T-helper 1 cell (primary cell): ENCODE measurements at places on chromosomes 5 and 9.

DNA sequence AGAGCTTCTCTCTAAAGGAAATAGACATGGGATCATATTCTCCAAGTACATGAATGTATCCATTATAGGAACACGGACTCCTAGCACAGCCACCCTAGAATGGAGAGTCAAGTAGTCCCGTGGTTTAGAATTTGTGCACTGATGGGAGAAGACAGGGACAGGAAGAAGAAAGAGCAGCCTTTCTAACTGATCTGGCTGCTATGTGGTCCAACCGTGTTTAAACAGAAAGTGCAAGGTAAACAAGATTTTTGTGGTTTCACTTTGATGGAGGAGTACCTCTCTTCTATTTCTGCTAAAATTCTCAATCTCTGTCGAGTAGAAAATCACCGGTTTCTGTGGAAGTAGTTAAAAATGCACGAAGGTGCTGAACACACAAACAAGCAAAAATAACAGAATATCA, 171.3 kb downstream of the ST8SIA4 start:
- DNase-seq = peak; percentile 75

GRCh38 chr9:78316166-78316892, 19.4 kb downstream of the PSAT1 start:
- DNase-seq = no peak

DNA sequence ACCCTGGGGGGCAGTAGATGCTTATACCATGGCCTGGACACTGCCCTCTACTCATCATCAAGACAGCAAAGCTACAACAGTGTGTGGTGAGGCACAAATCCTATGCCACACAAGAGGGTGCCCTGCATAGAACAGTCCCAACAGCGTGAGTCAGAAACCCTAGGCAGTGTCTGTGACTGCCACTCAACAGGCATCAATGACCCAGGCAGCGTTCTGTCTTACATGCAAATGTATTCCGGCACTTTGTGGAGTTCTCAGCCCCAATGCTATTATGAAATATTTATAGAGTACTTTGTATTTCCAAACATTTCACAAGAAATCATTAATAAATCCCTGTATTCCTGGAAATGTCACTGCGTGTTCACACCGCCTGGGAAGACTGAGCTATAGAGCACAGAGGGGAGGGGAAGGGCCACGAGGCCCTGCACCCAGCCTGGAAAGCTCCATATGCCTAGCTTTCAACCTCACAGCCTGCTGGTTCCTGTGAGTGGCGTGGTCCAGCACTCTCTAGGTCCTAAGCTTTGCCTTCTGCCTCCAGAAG, 77.7 kb downstream of the NIPSNAP3B start:
- DNase-seq = no peak

DNA sequence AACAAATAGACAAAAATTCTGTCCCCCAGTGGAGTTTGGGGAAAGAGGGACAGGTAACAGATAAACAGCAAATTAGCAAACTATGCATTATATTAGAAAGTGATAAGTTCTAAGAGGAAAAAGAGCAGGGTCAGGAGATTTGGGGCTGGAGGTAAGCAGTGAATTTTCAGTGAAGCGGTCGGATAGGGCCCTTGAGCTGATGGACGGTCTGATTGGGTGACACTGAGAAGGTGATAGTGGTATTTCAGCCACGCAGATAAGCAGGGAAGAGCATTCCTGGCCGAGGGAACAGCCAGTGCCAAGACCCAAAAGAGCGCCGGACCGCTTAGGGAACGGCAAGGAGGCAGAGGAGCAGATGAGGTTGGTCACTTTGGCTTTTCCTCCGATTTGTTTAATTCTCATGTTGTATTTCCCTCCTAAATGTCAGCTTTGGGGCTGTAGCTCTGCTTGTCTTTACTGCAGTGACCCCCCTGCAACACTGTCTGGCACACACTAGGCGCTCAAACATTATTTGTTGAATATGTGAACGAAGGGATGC, 1.1 kb upstream of the PTPN3 start:
- no peak for DNase-seq

- DNase-seq = no peak
These were observed 30.6 kb downstream of the EDIL3 start for GRCh38 chr5:84354101-84354500.

- DNase-seq = no peak
These were observed 46.3 kb downstream of the AOPEP start for GRCh38 chr9:94772639-94773303.

DNA sequence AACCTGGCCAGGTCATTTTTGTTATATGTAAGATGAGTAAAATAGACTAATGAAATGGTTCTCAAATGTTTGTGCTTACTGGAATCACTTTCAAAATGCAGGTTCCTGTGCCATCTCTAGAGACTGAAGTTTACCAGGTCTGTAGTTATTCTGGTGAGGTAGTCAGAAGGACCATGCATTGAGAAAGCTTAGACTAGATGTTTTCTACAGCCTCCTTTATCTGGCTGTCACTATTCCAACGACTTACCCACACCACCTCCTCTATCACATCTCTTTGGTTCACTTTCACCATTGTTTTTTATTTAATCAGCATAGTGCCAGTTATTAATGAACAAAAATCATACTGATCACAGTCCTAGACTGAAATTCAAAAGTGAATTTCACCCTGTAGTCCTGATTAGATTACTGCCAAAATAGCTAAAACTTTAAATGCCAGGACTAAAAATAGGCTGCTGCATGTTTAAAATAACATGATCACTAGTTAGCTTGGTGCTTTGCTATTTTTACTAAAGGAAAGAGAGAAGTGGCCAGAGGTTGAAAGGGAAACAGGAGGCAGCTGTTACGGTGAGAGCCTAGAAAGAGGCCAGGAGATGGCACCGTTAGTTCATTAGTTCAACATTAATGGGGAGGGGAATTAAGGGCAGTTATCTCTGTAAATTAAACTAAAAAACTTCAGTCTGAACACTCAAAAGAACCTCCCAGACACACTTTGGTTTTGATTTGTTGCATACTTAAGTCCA, 13.9 kb upstream of the FNIP1 start:
- no peak for DNase-seq

DNA sequence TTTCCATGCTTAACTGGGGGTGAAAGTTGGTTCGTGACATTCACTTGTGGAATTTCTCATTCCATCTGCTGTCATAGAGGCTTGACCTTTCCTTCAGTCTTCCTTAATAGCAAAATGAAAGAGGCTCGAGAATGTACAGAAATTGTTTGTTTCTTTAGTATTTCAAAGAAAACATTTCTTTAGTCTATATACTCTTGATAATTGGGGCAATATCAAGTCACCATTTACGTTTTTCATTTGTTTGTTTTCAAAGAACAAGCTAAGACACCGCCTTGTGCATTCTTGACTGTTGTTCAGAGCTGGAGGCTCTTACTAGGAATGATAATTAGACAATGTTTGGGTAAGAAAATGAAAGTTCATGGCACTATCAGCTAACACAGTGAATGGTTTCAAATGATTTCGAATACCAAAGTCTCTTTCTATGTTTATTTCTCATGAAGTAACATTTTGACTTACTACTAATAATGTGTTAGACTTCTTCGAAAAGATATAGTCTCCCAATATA, 835.4 kb downstream of the SEMA5A start:
- DNase-seq = no peak

GRCh38 chr9:110623462-110624025, 44.0 kb upstream of the SVEP1 start:
- peak; percentile 25 for DNase-seq

DNA sequence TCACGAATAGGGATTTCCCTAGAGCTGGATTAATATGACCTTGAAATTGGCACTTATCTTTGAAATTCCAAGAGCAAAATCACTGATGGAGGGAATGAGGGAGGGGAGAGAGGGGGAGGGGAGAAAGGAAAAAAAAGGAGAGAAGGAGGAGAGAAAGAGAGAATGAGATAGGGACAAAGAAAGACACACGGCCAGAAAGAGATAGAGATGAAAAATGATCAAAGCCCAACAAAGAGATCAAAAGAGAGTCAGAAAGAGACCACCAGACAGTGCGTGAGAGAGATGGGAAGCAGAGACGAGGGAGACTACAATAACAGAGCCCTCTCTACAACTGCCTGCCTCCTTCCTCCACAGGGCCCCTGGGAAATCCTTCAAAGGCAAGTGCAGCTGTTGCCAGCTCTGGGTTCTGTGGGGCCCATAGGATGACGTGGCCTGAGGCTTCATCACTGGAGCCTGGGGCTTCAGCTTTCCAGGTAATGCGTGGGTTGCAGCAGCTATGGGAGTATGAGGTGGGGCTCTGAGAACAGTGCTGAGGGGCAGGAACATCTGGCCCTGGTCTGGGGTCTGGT, 58.3 kb upstream of the SHB start:
- no peak for DNase-seq

DNA sequence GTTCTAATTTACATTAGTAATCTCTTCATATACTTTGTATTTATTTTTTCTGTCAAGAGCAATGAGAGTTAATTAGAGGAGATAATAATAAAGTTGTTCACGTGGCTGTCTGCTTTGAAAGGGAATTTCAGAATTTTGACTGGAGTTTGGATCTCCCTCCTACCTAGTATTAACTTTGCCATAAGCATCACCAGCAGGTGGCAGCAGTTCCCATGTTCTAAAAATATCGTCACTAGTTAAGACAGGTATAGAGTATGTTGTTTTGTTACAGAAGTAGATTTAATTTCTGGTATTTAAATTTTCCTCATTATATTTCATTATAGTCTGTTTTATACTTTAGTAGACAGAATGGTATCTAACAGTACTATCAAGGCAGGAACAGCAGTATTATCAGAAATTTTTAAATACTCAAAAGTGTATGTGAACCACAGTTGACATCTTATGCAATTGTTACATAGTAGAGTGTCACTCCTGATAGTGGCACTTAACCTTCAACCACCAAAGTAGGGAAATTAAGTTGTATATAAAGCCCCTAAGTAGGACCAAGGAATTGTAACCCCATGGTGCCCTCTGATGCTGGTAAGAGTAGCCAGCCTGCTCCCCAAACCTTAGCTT, 20.4 kb downstream of the GNPDA1 start:
- DNase-seq = no peak

DNA sequence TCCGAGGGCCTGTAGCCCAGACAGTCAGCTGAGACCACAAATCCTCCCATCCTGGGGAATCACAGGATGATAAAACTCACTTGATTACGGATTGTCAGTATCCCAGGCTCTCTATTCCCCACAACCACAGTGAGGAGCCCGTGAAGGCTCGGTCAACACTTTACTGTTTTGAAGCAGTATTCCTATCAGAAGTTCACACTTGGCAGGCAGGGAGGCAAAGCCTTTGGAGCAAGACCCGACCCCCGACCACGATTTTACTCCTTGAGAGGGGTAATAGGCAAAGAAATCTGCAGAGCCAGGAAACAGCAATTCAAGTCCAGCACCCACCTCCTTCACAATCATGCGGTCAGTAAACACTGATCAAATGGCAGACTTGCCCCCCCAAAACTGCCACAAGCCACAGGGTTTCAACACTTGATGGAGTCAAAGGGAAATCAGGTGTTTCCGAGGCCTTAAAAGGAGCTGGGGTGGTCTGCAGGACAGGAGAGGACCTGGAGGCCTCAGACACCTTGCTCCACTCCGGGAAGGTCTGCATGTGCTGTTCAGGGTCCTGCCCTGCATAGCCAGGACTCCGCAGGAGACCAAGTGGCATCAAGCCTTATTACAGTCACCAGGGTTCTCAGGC, 25.2 kb downstream of the BICD2 start:
- DNase-seq = no peak

- DNase-seq = no peak
These were observed 31.6 kb upstream of the CTSL start for GRCh38 chr9:87694236-87694755.

- no peak for DNase-seq
These were observed 110.5 kb upstream of the FTMT start for GRCh38 chr5:121741156-121741555.

- DNase-seq = no peak
These were observed 51.7 kb upstream of the CAMK4 start for GRCh38 chr5:111172504-111172903.

GRCh38 chr9:114132550-114132918, 22.8 kb upstream of the COL27A1 start:
- no peak for DNase-seq
